ENCODE measurements at places on chromosomes 3 and 15. TPM values are rescaled to one million over a fixed set of nuclear protein-coding genes. Genes with fewer than 3 reads are reported as not detected.

- no peak overlapping the region for H3K27ac ChIP-seq
- DNase-seq, result no peak
- no peaks in the 10 kb centered on the region for H3K36me3 ChIP-seq
- no peaks in the 10 kb centered on the region for H3K27me3 ChIP-seq
- no peak overlapping the region for H3K4me3 ChIP-seq
These were observed 479.8 kb downstream of the SHQ1 start for GRCh38 chr3:72368331-72368975.

KBTBD13 gene
- not detected for total RNA-seq

DNA sequence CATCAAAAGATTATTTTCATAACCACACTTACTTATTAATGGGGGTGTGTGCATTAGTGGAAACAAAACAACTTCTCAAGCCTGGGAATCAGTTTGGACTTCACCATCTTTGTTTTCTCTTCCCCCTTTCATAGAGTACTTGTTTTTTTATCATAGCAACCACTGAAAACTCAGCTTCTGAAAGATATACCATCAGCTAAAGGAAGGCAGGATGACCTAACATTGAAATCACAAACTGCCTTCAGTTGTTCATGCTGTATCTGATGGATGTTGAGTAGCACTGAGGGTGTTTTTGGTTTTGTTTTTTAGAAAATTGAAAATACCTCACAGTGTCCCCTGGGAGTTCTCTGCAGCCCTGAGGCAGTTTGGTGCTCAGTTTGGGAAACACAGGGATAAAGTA, 46.5 kb downstream of the NEK10 start:
- no peak for DNase-seq
- no peak overlapping the region for H3K4me3 ChIP-seq
- no peaks in the 10 kb centered on the region for H3K36me3 ChIP-seq
- no peaks in the 10 kb centered on the region for H3K4me1 ChIP-seq
- H3K27me3 ChIP-seq, result no peaks in the 10 kb centered on the region

- no peak overlapping the region for H3K27ac ChIP-seq
- DNase-seq, result no peak
- H3K36me3 ChIP-seq, result no peaks in the 10 kb centered on the region
- H3K4me3 ChIP-seq, result no peak overlapping the region
- peaks cover 21% of the 10 kb centered on the region for H3K4me1 ChIP-seq
- no peaks in the 10 kb centered on the region for H3K27me3 ChIP-seq
These were observed 156.1 kb upstream of the CGNL1 start for GRCh38 chr15:57220205-57220604.

DNAH12 gene
- total RNA-seq, result 0.26 TPM

- no peak overlapping the region for H3K4me3 ChIP-seq
- DNase-seq, result no peak
- H3K36me3 ChIP-seq, result no peaks in the 10 kb centered on the region
These were observed 42.6 kb downstream of the MGLL start for GRCh38 chr3:127779747-127780146.

CFAP20DC gene
- 2.0 TPM for total RNA-seq

DNA sequence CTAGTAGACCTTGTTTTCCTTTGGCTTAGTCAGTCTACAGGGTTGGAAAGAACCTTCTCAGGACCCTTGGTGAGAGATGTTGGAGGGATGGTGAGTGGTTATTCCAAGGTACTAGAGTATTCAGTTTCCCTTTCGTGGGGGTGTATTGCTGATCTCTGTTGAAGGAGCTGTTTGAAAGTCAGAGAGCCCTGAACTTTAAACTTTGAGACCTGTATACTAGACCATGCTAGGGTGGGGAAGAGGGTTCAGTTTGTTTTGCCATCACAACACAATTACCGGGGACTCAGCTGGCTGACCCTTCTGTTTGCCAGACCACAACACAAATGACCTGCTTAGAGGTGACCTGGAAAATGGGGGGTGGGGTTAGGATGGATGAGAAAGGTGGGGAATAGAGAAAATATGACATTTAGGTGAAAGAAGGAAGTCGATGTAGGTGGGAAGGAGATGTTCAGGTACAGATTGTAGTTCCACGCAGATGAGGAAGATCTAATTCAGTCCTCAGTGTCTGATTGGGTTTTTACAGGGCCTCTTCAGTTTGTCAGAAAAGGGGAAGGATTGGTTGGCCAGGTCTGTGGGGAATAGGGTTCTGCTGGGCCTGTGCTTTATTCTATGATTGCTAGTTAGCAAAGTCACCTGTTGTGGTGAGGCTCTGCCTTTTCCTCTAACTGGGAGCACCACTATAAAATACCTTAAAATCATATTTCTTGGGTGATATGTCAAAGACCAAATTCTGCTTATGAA, 6.8 kb downstream of the UBE2E2 start:
- no peak overlapping the region for H3K4me3 ChIP-seq
- no peak for DNase-seq
- H3K27ac ChIP-seq, result no peak overlapping the region
- H3K27me3 ChIP-seq, result no peaks in the 10 kb centered on the region
- peaks cover 31% of the 10 kb centered on the region for H3K4me1 ChIP-seq
- H3K36me3 ChIP-seq, result no peaks in the 10 kb centered on the region

FSIP1 gene
- total RNA-seq, result 0.60 TPM

- DNase-seq, result no peak
- no peaks in the 10 kb centered on the region for H3K4me1 ChIP-seq
- H3K27me3 ChIP-seq, result peaks cover 13% of the 10 kb centered on the region
- H3K27ac ChIP-seq, result no peak overlapping the region
- H3K36me3 ChIP-seq, result no peaks in the 10 kb centered on the region
- H3K4me3 ChIP-seq, result no peak overlapping the region
These were observed 64.4 kb upstream of the TPM1 start for GRCh38 chr15:62977952-62978811.

- H3K27ac ChIP-seq, result no peak overlapping the region
- no peak for DNase-seq
- no peak overlapping the region for H3K4me3 ChIP-seq
- peaks cover 14% of the 10 kb centered on the region for H3K36me3 ChIP-seq
These were observed 5.0 kb downstream of the RPLP1 start for GRCh38 chr15:69457304-69458280.

GRCh38 chr3:130853581-130853980, 40.3 kb upstream of the ATP2C1 start:
- no peak overlapping the region for H3K27ac ChIP-seq
- H3K4me3 ChIP-seq, result no peak overlapping the region
- H3K36me3 ChIP-seq, result no peaks in the 10 kb centered on the region
- no peak for DNase-seq
- H3K4me1 ChIP-seq, result peaks cover 42% of the 10 kb centered on the region

LYZL4 gene
- total RNA-seq, result not detected

DNA sequence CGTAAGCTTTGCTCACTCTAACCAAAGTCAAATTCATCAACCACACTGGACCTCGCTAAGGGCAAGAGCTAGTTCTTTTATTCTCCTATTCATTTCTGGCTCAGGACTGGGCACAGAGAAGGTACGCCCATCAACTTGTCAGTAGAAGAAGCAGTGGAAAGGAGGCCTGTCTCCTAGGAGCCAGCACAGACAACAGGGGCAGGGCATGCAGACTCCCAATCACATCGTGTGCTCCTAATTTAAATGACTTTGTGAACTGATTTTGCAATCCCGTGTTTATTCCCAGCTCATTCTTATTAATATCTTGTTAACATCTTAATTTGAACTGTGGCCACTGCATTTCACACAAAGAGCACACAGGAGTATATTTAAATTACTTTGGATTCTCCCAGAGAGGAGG, 161.1 kb upstream of the BCL6 start:
- H3K4me1 ChIP-seq, result peaks cover 8% of the 10 kb centered on the region
- H3K27ac ChIP-seq, result no peak overlapping the region
- no peaks in the 10 kb centered on the region for H3K27me3 ChIP-seq
- H3K4me3 ChIP-seq, result no peak overlapping the region

IQCF5 gene
- not detected for total RNA-seq

NCEH1 gene
- total RNA-seq, result 6.1 TPM

DNA sequence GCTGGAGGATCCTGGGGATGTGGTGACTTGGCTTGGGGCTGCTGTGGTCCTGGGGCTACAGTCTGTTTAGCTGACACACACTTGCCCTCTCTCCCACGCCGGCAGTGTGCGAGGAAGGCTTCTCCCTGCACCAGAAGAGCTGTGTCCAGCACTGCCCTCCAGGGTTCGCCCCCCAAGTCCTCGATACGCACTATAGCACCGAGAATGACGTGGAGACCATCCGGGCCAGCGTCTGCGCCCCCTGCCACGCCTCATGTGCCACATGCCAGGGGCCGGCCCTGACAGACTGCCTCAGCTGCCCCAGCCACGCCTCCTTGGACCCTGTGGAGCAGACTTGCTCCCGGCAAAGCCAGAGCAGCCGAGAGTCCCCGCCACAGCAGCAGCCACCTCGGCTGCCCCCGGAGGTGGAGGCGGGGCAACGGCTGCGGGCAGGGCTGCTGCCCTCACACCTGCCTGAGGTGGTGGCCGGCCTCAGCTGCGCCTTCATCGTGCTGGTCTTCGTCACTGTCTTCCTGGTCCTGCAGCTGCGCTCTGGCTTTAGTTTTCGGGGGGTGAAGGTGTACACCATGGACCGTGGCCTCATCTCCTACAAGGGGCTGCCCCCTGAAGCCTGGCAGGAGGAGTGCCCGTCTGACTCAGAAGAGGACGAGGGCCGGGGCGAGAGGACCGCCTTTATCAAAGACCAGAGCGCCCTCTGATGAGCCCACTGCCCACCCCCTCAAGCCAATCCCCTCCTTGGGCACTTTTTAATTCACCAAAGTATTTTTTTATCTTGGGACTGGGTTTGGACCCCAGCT, 2.9 kb upstream of the FES start:
- no peaks in the 10 kb centered on the region for H3K27me3 ChIP-seq
- no peak overlapping the region for H3K4me3 ChIP-seq
- no peak for DNase-seq
- H3K4me1 ChIP-seq, result peaks cover 75% of the 10 kb centered on the region
- no peak overlapping the region for H3K27ac ChIP-seq
- peaks cover 23% of the 10 kb centered on the region for H3K36me3 ChIP-seq

ACOX2 gene
- total RNA-seq, result not detected

- H3K27ac ChIP-seq, result peak within 1 kb of the TSS; percentile 82
- no peaks in the 10 kb centered on the region for H3K36me3 ChIP-seq
- peak; percentile 54 for DNase-seq
- H3K4me3 ChIP-seq, result peak within 1 kb of the TSS; percentile 87
- peaks cover 45% of the 10 kb centered on the region for H3K27me3 ChIP-seq
These were observed at the start of gene PFN2 for GRCh38 chr3:149970716-149971402. Gene PFN2 (minus strand): TSS chr3:149970895. CDS start chr3:149970856, 39 bp downstream.

- peaks cover 22% of the 10 kb centered on the region for H3K27me3 ChIP-seq
- H3K4me1 ChIP-seq, result peaks cover 8% of the 10 kb centered on the region
- no peak overlapping the region for H3K27ac ChIP-seq
- no peak for DNase-seq
- H3K36me3 ChIP-seq, result no peaks in the 10 kb centered on the region
- H3K4me3 ChIP-seq, result no peak overlapping the region
These were observed 25.5 kb upstream of the KNG1 start for GRCh38 chr3:186691676-186692075.

DNA sequence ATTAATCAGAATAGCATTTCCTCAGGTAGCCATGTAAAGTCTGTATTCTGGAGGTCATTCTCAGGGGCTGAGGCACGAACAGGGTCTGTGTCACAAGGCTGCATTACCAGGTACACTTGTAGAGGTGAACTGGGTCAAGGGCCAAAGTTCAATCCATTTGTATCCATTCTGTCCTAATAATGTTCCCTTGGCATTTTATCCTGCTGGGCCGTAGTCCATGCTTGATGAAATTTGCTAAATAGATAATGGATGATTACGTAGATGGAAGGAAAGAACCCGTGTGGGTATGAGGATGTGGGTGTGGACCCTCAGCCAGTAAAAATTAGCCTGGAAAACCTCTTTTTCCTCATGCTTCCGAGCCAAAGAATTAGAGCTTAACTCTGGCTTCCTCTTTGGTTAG, 785.9 kb downstream of the GRM7 start:
- H3K27ac ChIP-seq, result no peak overlapping the region
- no peak overlapping the region for H3K4me3 ChIP-seq
- DNase-seq, result no peak
- H3K4me1 ChIP-seq, result no peaks in the 10 kb centered on the region

DNA sequence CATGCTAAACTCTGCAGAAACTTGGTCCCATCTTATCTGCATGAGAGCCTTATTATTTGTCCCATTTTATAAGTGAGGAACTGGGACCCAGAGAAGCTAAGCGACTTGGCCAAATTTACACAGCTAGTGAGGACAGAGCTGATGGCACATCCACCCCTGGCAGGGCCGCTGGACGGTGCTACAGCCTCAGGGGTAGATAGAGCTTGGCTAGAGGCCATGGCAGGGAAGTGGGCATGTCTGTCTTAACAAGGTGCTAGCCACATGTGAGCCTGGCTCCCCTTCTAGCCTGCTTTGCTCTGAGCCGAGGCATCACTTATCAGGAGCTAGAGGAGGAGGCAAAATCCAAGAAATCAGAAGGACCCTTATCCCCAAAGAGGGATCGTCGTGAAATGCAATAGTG, 36.7 kb upstream of the SYNM start:
- DNase-seq, result no peak
- no peak overlapping the region for H3K27ac ChIP-seq
- H3K36me3 ChIP-seq, result no peaks in the 10 kb centered on the region
- H3K4me1 ChIP-seq, result no peaks in the 10 kb centered on the region
- no peak overlapping the region for H3K4me3 ChIP-seq
- H3K27me3 ChIP-seq, result no peaks in the 10 kb centered on the region

DNA sequence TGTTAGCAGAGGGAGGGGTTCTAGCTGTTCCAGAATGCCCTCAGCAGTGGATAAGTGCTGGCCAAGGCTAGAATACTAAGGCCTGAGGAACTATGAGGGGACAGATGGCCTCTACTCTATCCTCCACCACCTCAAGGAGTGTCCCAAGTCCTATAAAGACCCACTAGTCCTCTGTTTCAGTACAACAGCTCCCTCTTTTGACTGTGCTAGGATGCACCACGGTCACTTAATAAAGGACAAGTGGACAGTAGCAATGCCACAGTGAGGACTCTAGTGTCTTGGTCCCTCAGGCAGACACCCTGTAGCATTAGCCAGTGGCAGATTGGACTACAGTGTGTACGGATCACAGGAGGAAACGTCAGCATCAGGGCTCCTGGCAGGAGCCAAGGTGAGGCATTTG, 171.8 kb upstream of the PROK2 start:
- H3K27me3 ChIP-seq, result peaks cover 12% of the 10 kb centered on the region
- H3K4me1 ChIP-seq, result peaks cover 34% of the 10 kb centered on the region
- H3K36me3 ChIP-seq, result peaks cover 5% of the 10 kb centered on the region

GRCh38 chr3:62255758-62256157, 117.6 kb downstream of the FEZF2 start:
- H3K36me3 ChIP-seq, result no peaks in the 10 kb centered on the region
- H3K4me3 ChIP-seq, result no peak overlapping the region
- H3K27ac ChIP-seq, result no peak overlapping the region
- H3K27me3 ChIP-seq, result peaks cover 7% of the 10 kb centered on the region

- H3K4me3 ChIP-seq, result peak overlapping the region; percentile 55
- peak; percentile 5 for DNase-seq
- peaks cover 7% of the 10 kb centered on the region for H3K27me3 ChIP-seq
- H3K36me3 ChIP-seq, result peaks cover 6% of the 10 kb centered on the region
These were observed 78.3 kb downstream of the MCF2L2 start for GRCh38 chr3:183350164-183350563.

LRTM1 gene
- not detected for total RNA-seq

LMOD3 gene
- total RNA-seq, result not detected

- no peak overlapping the region for H3K4me3 ChIP-seq
- no peaks in the 10 kb centered on the region for H3K36me3 ChIP-seq
- no peak overlapping the region for H3K27ac ChIP-seq
- DNase-seq, result no peak
- H3K27me3 ChIP-seq, result no peaks in the 10 kb centered on the region
- peaks cover 12% of the 10 kb centered on the region for H3K4me1 ChIP-seq
These were observed 73.5 kb downstream of the TRAK1 start for GRCh38 chr3:42164656-42165055.

Measured in activated T-cell treated with anti-CD3 and anti-CD28 coated beads, Interleukin-2, amount 50 U/mL, for 72 hours (primary cell).